ENCODE measurements at places on chromosomes 4 and X. TPM values are rescaled to one million over a fixed set of nuclear protein-coding genes. Genes with fewer than 3 reads are reported as not detected.
A peak's percentile ranks its signal among the peaks of the same experiment; 100 is the strongest.

DNA sequence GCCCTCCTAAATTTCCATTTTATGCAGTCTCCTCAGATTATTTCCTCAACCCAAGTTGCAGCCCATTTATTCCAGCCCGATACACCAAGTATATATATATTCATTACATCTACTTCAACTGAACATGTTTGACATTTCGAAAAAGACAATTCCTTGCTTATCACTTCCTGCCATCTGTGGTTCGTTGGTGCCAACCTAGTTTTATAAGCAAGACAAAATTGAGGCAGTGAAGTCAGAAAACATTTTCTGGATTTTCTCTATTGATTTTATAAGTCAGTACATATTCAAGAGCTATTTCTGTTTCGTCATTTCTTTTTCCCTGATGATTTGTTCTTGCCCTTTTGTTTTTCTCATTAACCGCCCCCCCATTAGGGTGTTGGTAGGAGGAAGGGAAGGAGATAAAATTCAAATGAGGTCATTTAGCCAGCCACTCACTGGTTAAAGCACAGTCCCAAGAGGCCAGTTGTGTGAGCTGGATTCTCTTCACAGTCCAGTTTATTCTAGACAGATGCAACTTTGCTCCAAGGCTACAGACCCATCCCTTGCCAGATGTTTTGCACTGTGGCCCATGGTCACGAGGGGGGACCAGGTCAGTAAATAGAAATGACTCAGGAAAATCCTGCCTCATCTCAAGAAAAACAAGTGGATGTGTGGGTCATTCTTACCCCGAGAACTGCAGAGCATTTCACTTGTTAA lies 20.3 kb upstream of the VEGFD start:
- H3K36me3 ChIP-seq, result peaks cover 3% of the 10 kb centered on the region
- no peak overlapping the region for H3K4me3 ChIP-seq
- no peaks in the 10 kb centered on the region for H3K4me1 ChIP-seq
- no peaks in the 10 kb centered on the region for H3K27me3 ChIP-seq

- DNase-seq, result no peak
- H3K4me3 ChIP-seq, result no peak overlapping the region
- no peaks in the 10 kb centered on the region for H3K4me1 ChIP-seq
Observed at GRCh38 chr4:7421356-7422150, 13.2 kb downstream of the PSAPL1 start.

DNA sequence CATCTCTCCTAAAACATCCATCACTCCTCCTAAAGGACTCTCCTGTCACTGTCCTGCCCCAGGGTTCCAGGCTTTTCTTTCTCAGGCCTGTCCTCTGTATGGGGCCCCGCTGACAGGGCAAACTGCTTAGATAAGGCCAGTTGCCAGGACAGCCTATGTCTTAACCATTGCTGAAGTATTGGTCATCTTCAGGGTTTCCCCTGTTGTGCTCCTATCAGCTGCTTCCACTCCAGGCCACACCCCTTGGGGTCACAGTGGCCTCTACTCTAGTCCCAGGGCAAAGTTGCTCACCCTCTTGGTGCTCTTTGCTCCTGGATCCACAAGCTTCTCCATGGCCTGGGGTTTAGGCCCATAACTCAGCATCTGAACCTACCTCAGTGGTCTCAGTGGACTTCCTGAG lies 138.0 kb upstream of the PJA1 start:
- no peak overlapping the region for H3K4me3 ChIP-seq
- no peaks in the 10 kb centered on the region for H3K4me1 ChIP-seq
- no peak overlapping the region for H3K27ac ChIP-seq
- no peak for DNase-seq
- H3K27me3 ChIP-seq, result peaks cover 55% of the 10 kb centered on the region
- H3K36me3 ChIP-seq, result no peaks in the 10 kb centered on the region

GRCh38 chr4:25028851-25029250 lies 1.9 kb downstream of the LGI2 start:
- no peak overlapping the region for H3K27ac ChIP-seq
- H3K27me3 ChIP-seq, result peaks cover 28% of the 10 kb centered on the region
- no peak overlapping the region for H3K4me3 ChIP-seq
- H3K36me3 ChIP-seq, result peaks cover 5% of the 10 kb centered on the region
- no peaks in the 10 kb centered on the region for H3K4me1 ChIP-seq

- peaks cover 26% of the 10 kb centered on the region for H3K4me1 ChIP-seq
- no peaks in the 10 kb centered on the region for H3K27me3 ChIP-seq
- DNase-seq, result peak; percentile 38
- peak overlapping the region; percentile 89 for H3K27ac ChIP-seq
- peak overlapping the region; percentile 59 for H3K4me3 ChIP-seq
Observed at GRCh38 chrX:13742397-13743176, 8.0 kb downstream of the OFD1 start.

- H3K36me3 ChIP-seq, result no peaks in the 10 kb centered on the region
- H3K27me3 ChIP-seq, result no peaks in the 10 kb centered on the region
- H3K27ac ChIP-seq, result no peak overlapping the region
Observed at GRCh38 chr4:26726655-26727387, 133.8 kb upstream of the STIM2 start.

- no peak overlapping the region for H3K4me3 ChIP-seq
- peaks cover 35% of the 10 kb centered on the region for H3K4me1 ChIP-seq
- no peak for DNase-seq
- H3K27me3 ChIP-seq, result no peaks in the 10 kb centered on the region
Observed at GRCh38 chrX:41862562-41863184, 60.7 kb downstream of the CASK start.

GRCh38 chr4:52873191-52873590 lies 11.1 kb downstream of the RASL11B start:
- peak; percentile 56 for DNase-seq
- H3K27ac ChIP-seq, result peak overlapping the region; percentile 18
- no peaks in the 10 kb centered on the region for H3K27me3 ChIP-seq
- H3K4me3 ChIP-seq, result no peak overlapping the region

- H3K4me1 ChIP-seq, result peaks cover 23% of the 10 kb centered on the region
- H3K36me3 ChIP-seq, result peaks cover 16% of the 10 kb centered on the region
- no peak overlapping the region for H3K4me3 ChIP-seq
- no peaks in the 10 kb centered on the region for H3K27me3 ChIP-seq
- DNase-seq, result no peak
- H3K27ac ChIP-seq, result no peak overlapping the region
Observed at GRCh38 chrX:24190500-24191156, 41.1 kb downstream of the ZFX start.

DNA sequence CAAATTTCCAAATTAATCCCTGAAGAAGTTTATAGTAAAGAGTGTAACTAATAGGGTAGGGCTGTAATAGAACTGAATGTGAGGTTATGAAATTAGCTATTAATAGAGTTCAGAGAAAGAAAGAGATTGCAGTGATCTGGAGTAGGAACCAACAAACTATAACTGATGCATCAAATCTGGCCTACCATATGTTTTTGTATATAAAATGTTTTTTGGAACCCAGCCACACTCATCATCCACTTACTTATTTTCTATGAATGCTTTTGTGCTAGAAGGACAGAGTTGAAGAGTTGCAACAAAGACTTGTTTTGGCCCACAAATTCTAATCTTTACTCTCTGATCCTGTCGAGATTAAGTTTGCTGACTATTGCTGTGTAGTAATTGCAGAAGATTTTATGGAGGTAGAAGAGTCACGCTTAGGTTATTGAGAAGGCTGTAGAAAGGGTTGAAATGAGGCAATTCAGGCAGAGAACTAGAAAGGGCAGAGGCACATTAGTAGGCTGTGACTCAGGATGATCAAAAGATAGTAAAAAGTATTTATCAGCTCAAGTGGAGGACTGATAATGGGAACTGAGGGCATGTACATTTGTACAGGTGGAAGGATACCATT lies 298.7 kb upstream of the EMCN start:
- no peak overlapping the region for H3K4me3 ChIP-seq
- no peaks in the 10 kb centered on the region for H3K4me1 ChIP-seq
- H3K27me3 ChIP-seq, result no peaks in the 10 kb centered on the region
- H3K36me3 ChIP-seq, result no peaks in the 10 kb centered on the region

GRCh38 chr4:183335369-183335940 lies 13.2 kb upstream of the CLDN24 start:
- H3K36me3 ChIP-seq, result peaks cover 22% of the 10 kb centered on the region
- no peak for DNase-seq
- no peak overlapping the region for H3K4me3 ChIP-seq
- peaks cover 45% of the 10 kb centered on the region for H3K4me1 ChIP-seq

DNA sequence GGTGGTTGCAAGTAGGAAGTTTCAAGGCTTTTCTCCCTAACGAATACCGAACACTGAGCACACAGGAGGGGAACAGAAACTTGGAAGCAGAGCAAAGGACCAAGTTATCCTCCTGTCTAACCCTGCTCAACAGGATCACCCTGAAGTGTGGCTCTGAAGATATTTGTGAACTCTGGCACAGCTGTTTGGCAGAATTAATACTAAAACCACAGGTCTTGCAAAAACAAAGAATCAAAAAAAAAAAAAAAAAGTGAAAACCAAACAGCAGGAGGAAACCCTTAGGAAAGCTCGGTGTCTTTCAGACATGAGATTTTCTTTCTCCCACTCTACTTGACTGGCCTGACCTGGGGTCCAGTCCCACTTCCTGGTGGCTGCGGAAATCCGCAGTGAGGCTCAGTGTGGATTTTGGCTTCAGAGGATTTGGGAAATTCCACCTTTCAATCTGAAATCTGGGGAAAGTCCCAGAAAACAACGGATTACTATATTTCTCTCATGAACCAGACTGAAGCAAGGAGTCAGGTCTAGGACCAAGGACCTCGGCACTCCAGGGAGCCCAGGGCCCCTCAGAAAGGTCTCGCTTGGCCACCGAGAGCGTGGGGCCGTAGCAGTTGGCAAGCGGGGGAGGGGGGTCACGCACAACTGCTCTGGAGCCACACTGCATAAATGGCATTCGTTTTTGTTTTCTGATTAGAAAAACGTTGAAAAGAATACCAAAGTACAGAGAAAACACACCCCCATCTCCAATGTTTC lies 867 bp downstream of the TIFA start:
- no peaks in the 10 kb centered on the region for H3K27me3 ChIP-seq
- H3K36me3 ChIP-seq, result peaks cover 24% of the 10 kb centered on the region
- DNase-seq, result peak; percentile 1
- H3K4me1 ChIP-seq, result peaks cover 15% of the 10 kb centered on the region
- no peak overlapping the region for H3K27ac ChIP-seq

GRCh38 chr4:112973750-112974251 lies 75.7 kb upstream of the ANK2 start:
- no peaks in the 10 kb centered on the region for H3K36me3 ChIP-seq

DNA sequence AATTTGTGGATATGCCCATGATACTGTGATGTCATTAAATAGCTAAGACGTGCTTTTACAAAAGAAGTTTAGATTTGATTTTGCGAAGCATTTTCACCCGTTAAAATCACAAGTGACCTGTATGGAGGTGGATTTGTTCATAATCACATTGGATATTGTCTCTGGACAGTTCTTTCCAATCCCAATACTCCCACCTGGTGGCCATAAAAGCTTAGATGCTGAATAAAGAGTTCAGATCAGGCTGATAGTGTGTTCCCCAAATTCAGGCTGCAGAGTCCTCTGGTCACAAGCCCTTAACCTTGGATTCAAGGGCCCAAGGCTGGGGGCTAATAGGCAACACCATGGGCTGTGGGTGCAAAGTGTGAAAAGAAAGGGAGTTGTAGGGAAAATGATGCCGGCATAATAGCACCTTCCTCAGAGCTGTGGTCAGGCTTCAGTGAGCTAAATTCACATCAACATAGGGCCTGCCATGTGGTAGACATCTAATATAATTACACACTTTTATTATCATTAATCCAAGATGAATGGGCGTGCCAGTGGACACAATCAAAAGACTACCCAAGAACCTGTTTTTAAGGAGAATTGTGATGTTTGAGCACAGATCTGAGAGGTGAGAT lies 28.1 kb downstream of the SMIM43 start:
- H3K4me1 ChIP-seq, result peaks cover 9% of the 10 kb centered on the region
- no peak overlapping the region for H3K4me3 ChIP-seq
- DNase-seq, result peak; percentile 58

DNA sequence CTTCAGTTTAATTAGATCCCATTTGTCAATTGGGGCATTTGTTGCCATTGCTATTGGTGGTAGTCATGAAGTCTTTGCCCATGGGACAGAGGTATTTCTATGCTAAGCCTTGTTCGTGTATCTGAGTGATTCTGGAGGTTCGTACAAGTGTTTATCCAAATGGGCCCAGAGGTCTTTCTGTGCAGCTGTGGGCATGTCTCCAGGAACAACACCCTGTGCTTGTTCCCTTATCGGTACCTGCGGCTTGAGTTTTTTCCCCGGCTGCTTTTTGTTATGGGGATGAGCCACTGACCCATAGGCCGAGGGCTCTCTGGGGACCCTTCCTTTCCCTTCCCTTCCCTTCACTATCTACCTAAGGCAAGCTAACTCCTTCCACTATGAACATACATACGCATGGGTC lies 81.4 kb upstream of the WDR1 start:
- no peak overlapping the region for H3K27ac ChIP-seq
- H3K4me3 ChIP-seq, result no peak overlapping the region
- H3K4me1 ChIP-seq, result no peaks in the 10 kb centered on the region
- peaks cover 41% of the 10 kb centered on the region for H3K27me3 ChIP-seq

DNA sequence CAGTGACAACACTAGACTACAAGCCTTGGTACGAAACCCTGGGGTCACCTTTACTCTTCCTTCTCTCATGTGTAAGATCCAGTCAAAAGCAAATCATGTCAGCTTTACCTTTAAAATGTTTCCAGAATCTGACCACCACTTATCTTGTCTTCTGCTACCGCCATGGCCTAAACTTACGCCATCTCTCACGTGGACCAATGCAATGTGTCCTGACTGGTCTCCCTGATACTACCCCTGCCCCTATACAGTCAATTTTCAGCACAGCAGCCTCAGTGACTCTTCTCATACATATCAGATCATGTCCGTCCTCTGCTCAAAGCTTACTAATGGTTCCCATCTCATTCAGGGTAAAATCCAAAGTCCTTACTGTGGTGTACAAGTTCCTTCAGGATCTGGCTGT lies 15.0 kb upstream of the MAML3 start:
- no peaks in the 10 kb centered on the region for H3K36me3 ChIP-seq
- no peak for DNase-seq
- H3K27me3 ChIP-seq, result no peaks in the 10 kb centered on the region
- no peak overlapping the region for H3K4me3 ChIP-seq

- H3K4me3 ChIP-seq, result peak overlapping the region; percentile 59
- H3K4me1 ChIP-seq, result peaks cover 35% of the 10 kb centered on the region
- peak overlapping the region; percentile 82 for H3K27ac ChIP-seq
- no peaks in the 10 kb centered on the region for H3K36me3 ChIP-seq
Observed at GRCh38 chr4:76611616-76612207, 176.7 kb downstream of the SHROOM3 start.

GRCh38 chr4:83561381-83561780 lies 25.5 kb downstream of the GPAT3 start:
- peak; percentile 60 for DNase-seq
- peak overlapping the region; percentile 79 for H3K27ac ChIP-seq
- H3K27me3 ChIP-seq, result no peaks in the 10 kb centered on the region
- H3K36me3 ChIP-seq, result no peaks in the 10 kb centered on the region
- peaks cover 45% of the 10 kb centered on the region for H3K4me1 ChIP-seq

The SLC6A14 gene
- total RNA-seq, result 83.7 TPM

The KCNIP4 gene
- not detected for total RNA-seq

The SMIM43 gene
- total RNA-seq, result not detected

The TCEANC gene
- total RNA-seq, result 1.7 TPM

The MCF2 gene
- not detected for total RNA-seq

The IL13RA2 gene
- total RNA-seq, result not detected

The LUZP4 gene
- not detected for total RNA-seq

Measured in Calu3 (cell line).